ENCODE measurements at places on chromosomes 5 and 9.

DNA sequence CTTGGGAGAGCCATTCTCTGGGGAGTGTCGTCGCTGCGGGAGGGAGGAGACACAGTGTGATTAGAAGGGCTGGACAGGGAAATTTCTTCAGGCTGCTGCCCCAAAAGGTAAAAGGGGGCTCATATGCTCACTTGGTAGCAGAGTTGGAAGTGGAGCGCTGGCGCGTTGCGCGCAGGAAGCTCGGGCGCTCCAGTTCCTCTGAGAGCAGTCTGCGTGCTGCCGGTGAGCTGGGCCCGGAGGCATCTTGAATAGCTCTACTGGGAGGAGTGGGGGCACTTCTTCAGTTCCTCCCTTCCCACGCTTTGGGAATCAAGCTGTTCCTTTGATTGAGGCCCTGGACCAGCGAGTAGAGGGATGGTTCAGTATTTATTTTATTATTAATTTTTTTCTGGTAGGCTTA is 2.7 kb downstream of the RXFP3 start:
- no peak for DNase-seq

DNA sequence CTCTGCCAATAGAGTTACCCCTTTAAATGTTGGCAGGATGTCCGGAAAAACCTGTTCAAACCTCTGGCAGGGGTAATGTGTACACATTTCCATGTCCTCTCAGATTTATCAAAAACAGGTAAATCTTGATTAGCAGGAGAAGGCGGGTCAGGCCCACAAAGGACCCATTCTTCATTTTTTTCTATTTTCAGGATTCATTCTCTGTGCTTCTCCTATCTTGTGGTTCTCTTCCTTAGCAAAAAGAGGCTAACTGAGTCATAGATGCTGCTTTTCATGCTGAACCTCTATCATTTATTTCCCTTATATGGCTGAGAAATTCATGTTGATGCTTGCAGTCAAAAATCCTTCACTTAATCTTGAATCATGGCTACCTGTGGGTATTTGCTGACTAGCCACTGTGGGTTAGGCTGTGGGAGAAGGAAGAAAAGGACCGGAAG is 112.7 kb upstream of the IQGAP2 start:
- DNase-seq = no peak

- DNase-seq = no peak
These were observed 376.0 kb upstream of the PAPPA start for GRCh38 chr9:115777610-115778009.

GRCh38 chr5:2039180-2039531 is 156.4 kb upstream of the IRX4 start:
- DNase-seq = no peak

DNA sequence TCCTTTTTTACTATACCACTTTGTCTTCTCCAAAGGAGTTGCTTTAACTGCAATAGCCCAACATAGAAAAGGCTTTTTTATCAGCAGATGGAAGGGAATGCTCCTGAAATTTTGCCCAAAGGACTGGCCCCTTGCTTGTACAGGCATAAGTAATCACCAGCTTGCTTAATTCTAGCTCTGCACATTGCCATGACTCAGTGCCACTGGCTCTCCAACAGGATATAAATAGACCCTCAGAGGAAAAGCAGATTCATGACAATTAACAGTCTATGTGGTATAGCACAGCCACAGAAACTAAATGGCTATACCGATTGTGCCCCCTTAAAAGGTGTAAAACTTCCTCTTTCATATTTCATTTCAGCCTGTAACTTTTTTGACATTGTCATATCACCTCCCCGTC is 227.0 kb downstream of the ZNF608 start:
- DNase-seq = no peak

DNA sequence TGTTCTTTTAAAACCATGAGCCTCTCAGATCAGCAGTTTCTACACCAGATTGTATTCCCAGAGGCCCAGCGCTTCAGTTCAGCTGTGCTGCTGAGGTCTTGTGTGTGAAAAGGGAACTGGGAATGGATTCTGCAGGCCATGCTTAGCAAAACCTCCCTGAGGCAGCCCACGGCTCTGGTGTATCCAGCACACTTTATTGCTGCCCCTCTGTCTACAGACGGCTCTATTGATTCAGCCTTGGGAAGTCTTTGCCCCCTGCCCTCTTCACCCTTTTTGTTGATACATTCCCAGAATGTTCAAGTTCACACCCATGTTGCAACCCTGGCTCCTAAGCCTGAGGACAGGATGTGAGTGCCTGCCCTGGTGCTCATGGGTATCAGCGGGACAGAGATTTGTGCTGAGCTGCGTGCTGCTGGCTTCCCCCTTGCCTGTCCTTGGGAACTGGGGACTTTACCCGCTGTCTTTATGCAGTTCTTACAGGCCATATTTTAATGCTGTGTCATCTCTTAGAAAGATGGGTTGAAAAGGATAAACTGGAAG is 37.3 kb downstream of the ARHGAP26 start:
- DNase-seq = no peak

GRCh38 chr9:22622815-22623214 is 176.2 kb downstream of the DMRTA1 start:
- DNase-seq = no peak

DNA sequence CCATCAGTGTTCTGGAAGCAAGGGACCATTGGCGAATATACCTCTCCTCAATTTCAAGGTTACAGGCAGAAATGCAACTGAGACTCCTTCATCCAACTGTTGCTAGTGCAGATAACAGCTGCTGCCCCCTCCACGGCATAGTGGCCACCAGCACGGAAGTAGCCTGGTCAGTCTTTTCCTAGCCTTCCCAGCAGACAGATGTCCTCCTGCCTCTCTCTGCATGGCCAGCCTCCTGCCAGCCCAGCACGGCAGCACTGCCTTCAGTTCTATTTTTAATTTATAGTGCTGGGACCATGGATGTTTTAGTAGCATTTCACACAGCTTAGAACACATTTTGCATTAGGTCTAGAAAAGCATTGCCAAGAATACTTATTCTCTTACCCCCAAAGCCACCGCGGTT is 188.6 kb downstream of the CFAP90 start:
- no peak for DNase-seq

- no peak for DNase-seq
These were observed 48.6 kb downstream of the PHF2 start for GRCh38 chr9:93624977-93625376.

DNA sequence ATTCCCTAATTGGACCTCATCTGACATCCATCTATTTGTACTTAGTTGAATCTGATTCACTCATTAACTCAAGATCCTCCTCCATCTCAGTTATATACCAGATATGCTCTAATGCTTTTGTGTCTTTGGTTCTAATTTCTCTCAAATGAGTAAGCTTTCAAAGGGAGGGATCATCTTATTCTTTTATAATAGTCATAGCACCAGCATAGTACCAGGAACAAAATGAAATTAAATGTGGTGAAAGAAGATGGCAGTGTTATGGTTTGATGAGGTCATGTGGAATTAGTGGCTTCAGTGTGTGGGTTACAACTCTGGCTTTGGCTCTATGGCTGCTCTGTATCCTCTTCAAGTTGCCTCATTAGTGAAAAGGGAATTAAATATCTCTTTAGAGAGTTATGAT is 32.5 kb upstream of the ZNF366 start:
- no peak for DNase-seq

- no peak for DNase-seq
These were observed 44.1 kb upstream of the EQTN start for GRCh38 chr9:27340961-27341511.

- no peak for DNase-seq
These were observed 118.8 kb upstream of the PHYKPL start for GRCh38 chr5:178351221-178352034.

DNA sequence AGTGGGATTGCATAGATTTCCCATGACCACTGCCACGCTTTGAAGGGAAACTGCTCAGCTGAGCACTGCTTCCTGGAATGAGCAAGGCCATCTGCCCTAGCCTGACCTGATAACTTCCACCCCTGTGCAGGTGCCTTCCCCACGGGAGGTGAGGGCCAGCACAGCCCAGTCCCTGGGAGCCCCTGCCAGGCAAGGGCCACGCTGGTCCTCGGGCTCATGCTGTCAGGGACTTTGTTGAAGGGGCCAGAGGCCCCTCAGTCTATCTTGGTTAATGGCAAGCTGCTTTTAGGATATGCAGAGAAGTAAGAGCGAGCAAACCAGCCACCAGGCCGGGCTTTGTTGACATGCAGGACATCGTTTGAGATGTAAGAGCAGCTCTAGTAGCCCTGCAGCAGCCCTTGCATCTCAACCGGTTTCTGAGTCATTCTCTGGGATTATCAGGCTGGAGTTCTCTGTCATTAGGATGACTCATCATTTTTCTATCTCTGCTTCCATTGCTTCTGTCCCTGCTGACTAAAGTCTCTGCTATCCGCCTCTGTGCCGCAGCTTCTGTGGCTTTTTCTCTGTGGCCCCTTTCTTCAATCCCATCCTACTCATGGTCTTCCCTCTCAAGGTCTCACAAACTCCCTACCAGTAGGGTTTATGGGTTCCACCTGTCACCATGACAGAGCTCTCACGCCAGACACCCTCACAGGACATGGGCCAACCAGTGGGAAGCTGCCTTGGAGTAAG is 30.6 kb upstream of the IQGAP2 start:
- no peak for DNase-seq

DNA sequence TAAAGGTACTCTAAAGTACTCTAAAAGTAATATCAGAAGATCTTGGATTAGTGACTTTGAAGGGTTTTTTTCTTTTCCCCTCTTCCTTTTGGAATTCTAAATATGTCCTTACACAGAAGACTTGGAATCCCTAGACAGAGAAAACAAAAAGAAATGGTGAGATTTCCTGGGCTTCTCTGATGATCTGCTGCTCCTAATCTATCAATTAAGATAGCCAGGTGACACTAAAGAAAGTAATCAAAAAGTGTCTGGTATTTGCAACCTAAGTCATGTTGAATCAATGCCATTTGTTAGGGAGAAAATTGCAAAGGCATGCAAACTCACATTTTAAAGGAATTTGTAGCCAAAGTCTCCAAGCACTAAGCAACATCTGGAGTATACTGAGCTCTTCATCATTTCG is 29.5 kb upstream of the MYO10 start:
- no peak for DNase-seq

GRCh38 chr9:76516871-76517270 is 57.9 kb downstream of the GCNT1 start:
- DNase-seq = no peak

GRCh38 chr5:169027501-169028061 is 273.4 kb downstream of the SLIT3 start:
- DNase-seq = no peak

- no peak for DNase-seq
These were observed 125.1 kb downstream of the HACD4 start for GRCh38 chr9:20906326-20906725.

- DNase-seq = no peak
These were observed 488 bp upstream of the MCTP1 start for GRCh38 chr5:95285409-95285755.

DNA sequence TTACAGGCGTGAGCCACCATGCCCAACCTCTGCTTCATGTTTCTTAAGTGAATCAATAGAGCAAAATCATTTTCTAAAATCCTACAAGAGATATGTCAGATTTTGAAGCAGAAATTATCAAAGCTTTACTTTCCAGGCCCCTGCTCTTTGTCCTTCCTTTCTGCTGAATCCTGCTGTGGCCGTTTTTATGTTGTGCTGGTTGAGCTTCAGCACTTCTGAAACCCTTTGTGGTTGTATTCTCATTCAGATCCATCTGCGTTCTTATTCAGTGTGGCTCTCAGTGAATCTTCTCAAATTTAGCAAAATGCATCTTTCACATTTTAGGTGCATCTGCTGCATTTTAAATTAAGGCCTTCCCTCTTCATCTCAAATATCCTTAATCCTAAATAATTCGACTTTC is 26.0 kb downstream of the JMY start:
- DNase-seq = peak; percentile 40

GRCh38 chr5:66821688-66822429 is 225.7 kb downstream of the MAST4 start:
- DNase-seq = peak; percentile 83

DNA sequence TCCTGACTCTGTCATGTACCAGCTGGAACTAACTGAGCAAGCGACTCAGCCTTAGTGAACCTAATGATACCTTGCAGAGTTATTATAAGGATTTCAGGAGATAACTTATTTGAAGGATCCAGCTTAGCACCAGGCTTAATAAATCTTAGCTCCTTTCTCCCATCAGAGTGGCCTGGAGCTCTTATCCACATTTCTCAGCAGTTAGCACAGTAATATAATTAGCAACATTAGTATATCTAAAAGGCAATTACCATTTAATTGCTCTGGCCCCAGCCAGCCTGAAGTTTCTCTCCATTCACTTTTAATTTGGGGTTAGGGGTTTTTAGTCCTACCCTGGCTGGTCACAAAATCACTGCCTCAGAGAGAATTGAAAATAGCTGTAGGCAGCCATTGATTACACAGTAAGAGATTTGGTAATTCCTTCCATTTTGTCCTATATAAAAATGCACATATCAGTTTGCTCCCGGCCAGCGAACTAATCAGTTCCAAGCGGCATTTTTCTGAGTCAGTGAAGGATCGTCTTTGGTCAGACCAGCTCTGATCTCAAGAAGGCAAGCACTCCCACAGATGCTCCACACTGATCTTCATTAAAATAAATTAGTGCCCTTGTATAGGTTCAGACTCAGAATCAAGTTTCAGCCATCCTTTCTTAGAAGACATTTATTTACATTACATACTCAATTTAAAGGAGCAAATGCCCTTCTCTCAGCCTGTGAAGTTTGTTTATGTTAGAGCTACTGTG is 56.6 kb downstream of the SNCAIP start:
- DNase-seq = no peak

- DNase-seq = no peak
These were observed 188.5 kb upstream of the NREP start for GRCh38 chr5:111945535-111945934.

DNA sequence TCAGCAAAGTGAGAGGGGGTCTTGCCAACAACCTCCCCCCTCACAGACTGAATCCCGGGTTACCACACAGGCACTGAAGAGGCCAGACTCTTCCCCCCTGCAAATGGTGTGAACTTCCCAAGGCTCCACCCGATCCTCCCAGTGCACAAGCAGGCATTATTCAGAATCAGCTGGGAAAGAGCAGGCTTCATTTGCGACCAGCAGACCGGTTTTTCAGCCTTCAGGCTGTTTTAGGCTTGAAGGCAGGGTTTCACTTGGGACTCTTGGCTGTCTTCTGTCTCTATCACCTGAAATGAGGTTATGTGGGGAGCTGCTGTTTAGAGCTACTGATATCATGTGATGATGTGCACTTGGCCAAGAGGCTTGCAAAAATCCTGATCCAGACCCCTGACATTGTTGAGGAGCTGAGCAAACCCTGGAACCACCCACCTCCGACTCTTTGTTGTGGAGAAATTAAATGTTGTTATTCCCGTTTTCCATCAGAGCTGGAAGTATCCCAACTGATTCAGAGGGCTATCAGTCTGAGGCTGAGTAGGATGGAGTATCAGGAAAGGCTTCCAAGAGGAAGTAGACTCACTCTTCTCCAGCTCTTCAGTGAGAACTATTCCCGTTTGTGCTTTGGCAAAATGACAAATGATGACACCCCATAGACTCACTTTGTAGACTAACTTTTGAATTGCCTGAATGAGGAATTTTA is 63.3 kb upstream of the ZFR start:
- DNase-seq = no peak
